ENCODE measurements at places on chromosomes 13 and 19.
A peak's percentile ranks its signal among the peaks of the same experiment; 100 is the strongest.

DNA sequence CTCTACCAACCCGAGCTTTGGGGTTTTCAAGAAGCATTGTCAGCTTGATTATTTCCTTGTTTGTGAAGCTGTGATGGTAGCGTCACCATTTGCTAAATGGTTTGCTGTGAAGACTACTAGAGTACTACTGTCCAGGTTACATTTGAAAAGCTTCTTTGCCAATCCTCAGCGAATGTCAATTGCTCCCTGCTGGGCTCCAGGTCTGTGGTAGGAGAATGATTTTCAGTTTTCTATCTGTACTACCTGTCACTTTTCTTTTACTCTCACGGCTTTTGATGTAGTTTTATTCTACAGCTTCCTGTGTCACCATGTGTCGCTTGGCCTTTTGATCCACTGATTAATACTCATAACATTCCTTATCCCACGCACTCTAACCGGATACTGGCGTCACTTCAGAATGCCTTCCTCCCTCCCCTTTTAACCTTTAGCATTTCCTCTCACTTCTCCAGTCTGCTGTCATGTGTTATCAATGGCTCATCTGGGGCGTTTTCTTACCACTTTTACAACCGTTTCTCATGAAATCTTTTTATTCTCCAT is 7.5 kb upstream of the GPR183 start:
- no peak for DNase-seq

- no peak for DNase-seq
Measured at GRCh38 chr19:45477713-45478453, 10.1 kb downstream of the FOSB start.

DNA sequence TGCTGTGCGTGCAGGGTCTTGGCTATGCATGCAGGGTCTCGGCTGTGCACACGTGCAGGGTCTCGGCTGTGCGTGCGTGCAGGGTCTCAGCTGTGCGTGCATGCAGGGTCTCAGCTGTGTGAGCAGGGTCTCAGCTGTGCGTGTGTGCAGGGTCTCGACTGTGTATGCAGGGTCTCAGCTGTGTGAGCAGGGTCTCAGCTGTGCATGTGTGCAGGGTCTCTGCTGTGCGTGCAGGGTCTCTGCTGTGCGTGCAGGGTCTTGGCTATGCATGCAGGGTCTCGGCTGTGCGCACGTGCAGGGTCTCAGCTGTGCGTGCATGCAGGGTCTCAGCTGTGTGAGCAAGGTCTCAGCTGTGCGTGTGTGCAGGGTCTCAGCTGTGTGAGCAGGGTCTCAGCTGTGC is 42.5 kb downstream of the RAB20 start:
- DNase-seq = no peak

DNA sequence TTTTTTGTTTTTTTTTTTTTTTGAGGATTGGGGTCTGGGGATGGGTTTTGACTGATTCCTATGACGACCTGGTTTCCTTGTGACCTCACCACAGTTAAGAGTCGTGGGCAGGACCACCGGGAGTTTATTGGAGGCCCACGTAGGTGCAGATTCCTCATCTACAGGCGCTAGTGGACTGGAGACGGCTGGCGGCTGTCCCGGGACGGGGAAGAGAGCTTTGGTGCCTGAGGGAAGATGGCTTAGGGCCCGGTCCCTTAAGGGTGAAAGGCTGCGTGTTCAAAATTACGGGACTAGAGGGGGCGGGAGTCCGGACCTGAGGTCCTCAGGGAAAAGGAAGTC is 682 bp upstream of the TEAD2 start:
- no peak for DNase-seq

GRCh38 chr19:35043906-35044305 is 2.4 kb downstream of the HPN start:
- no peak for DNase-seq

GRCh38 chr13:105031306-105031705 is 1504.2 kb downstream of the EFNB2 start:
- no peak for DNase-seq

- DNase-seq = no peak
Measured at GRCh38 chr13:101331731-101332130, 84.6 kb downstream of the NALCN start.

GRCh38 chr13:59354665-59355369 is 808.9 kb downstream of the DIAPH3 start:
- DNase-seq = no peak

DNA sequence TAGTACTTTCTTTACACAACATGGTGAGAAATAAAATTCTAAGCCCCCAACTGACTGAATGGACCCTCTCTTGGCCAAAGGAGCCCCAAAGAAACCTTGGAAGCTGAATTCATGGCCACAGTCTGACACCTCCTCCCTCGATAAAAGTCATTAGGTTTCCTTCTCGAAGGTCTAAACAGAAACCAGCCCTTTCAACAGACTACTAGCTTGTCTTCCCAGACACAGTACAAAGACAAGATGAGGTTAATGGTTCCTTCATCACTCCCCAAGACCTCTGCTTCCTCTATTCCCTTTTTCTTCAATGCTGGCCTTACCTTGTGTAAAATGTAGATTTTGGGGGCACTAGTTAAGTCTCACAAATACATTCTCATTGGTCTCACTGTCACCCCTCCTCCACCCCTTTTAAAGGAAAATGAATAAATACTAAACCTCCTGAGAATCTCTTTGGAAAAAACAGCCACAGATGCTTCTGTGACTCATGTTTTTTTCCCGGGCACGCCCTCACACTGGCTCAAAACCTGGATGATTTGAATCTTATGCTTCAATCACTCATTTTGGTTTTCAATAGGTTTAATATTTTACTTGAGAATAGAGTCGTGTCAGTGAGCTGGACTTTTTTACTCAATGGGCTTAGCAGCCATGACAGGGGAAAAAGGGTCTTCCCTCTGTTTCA is 65.8 kb upstream of the MED4 start:
- no peak for DNase-seq

DNA sequence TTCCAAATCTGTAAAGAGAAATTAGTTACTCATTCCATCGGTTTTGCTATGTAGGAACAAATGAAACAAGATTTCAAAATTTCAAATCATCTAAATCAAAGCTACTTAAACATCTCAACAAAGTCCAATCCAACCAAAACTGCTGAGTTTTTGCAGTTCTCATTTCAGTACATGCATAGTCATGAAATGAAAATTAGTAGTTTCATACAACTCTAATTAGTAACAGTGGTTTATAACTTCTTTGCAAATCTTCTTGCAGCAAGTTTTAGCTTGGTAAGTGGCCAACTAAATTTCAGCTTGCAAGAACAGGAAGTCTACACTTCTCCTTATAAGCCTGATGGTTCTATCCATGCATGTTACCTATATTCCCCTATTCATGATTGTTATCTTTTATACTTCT is 75.6 kb downstream of the SPRY2 start:
- DNase-seq = no peak

- DNase-seq = no peak
Measured at GRCh38 chr19:48541813-48542212, 10.2 kb upstream of the SULT2B1 start.

DNA sequence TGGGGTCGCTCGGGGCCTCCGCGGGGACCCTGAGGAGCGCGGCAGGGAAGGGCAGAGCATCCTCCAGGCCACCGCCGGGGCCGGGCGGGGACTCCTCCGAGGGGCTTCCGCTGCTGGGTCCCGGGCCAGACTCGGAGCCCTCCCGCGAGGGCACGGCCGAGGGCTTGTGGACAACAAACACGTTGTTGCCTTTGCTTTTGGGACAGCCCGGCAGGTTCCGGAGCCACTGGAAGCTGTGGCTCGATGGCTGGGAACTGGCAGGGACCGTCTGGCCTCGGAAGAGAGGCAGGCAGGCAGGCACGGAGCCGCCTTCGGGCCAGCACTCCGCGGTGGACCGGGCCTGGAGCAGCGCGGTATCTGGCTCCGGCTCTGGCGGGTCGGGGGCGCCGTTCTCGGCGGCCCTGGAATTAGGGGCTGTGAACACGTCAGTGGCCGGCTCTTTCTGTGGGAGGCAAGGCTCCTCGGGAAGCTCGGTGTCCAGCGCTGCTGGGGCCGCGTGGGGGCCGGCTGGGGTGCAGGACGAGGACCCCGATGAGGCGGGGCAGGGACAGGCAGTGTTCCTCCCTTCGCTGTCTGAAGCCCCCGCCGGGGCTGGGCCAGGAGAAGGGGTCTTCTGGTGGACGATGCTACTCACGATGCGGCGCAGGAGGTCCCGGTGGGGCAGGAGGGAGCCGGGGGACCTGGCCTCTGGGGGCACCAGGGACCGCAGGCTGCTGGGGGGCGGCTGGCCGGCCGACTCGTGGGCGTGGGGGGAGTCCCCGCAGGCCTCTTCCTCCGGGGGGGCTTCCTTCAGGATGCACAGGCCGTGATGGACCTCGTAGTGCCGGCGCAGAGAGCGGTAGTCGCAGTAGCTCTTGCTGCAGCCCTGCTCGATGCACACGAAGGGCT is 27.6 kb downstream of the ZNF541 start:
- no peak for DNase-seq

DNA sequence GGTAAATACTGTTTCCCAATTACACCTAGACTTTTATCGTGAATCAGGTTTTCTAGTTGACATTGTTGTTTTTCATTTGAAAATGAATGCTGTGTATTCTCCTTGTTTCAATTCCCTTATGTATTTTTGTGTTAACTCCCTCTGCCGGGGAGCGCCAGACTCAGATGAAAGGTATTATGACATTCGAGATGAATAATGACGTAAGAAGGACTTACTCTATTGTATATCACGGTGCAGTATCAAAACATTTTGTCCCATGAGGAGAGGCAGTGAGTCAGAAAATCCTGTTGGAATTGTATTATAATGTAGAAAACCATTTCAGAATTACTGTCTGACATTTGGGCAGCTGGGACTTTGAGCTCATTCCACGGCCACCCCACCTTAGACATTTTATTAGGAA is 61.6 kb downstream of the LRCH1 start:
- DNase-seq = no peak

- no peak for DNase-seq
Measured at GRCh38 chr19:14731200-14731599, 41.4 kb downstream of the ZNF333 start.

- no peak for DNase-seq
Measured at GRCh38 chr13:85529218-85529594, 270.0 kb downstream of the SLITRK6 start.

DNA sequence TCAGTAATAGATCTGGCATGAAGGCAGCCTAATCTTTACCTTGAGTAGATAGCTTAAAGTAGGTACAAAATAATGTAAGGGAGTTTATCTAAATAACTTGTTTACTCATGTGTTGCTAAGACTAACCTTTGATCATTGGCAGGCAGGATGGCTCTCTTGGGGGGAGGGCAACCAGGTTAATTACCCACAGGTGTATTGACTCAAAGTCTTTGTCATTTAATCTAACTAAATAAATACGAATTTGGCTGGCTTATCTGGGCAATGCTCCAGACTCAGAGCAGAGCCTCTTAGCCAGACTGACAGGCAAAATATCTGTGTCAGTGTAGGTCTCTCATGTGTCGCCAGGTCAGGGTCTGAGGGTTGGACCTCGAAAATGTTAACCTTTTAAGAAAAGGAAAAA is 283.4 kb upstream of the KLHL1 start:
- DNase-seq = peak; percentile 55

- no peak for DNase-seq
Measured at GRCh38 chr19:17491287-17491686, 20.2 kb upstream of the PGLS start.

- no peak for DNase-seq
Measured at GRCh38 chr13:112348642-112349345, 27.4 kb upstream of the SPACA7 start.

GRCh38 chr19:46818812-46819211 is 30.4 kb upstream of the SLC1A5 start:
- no peak for DNase-seq

GRCh38 chr19:33507021-33507956 is 14.3 kb downstream of the PEPD start:
- no peak for DNase-seq

DNA sequence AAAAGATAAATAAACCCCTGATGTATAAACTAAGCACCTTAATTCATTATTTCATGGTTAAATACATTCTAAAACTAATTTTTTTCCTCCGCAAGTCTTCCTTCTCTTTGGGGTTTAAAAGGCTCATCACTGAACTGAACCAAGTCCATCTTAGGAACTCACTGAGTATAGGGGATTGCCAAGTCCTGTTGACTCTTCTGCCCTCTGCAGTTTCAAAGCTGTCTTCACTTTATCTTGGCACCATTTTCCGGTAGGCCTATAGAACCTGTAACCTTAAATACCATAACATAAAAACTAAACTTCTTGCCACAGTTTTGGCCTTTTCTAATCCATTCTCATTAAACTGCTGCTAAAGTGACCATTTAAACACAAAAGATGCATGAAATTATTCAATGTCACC is 66.5 kb upstream of the USPL1 start:
- no peak for DNase-seq

DNA sequence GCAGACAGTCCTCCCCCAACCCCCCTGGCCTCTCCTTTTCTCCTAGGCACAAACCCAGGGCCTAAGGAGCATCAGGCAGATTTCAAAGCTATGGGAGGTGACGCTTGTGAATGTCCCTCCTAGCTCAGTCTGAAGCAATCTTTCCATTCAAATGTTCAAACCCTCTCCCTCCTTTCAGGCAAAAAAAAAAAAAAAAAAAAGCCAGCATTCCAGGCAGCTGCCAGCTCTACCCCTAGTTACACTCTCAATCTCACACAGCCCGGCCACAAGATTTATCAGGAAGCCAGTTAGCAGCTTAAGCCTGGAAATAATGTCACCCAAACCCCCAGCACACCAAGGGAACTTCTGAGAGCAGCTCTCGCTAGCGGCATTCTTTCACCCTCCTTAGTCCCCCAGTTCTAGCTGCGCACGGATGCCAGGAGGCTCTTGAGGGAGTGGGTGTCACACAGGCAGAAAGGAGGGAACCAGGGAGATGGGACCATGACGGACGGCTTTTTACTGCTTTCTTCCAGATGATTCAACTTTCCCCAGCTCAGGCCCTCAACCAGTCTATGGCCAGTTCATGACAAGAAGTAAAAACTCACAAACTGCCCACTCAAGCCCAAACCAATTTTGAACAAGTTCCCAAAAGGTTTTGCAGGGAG is 6.3 kb downstream of the SH3GL1 start:
- no peak for DNase-seq

- DNase-seq = no peak
Measured at GRCh38 chr13:43301346-43301969, 278.1 kb downstream of the DNAJC15 start.

DNA sequence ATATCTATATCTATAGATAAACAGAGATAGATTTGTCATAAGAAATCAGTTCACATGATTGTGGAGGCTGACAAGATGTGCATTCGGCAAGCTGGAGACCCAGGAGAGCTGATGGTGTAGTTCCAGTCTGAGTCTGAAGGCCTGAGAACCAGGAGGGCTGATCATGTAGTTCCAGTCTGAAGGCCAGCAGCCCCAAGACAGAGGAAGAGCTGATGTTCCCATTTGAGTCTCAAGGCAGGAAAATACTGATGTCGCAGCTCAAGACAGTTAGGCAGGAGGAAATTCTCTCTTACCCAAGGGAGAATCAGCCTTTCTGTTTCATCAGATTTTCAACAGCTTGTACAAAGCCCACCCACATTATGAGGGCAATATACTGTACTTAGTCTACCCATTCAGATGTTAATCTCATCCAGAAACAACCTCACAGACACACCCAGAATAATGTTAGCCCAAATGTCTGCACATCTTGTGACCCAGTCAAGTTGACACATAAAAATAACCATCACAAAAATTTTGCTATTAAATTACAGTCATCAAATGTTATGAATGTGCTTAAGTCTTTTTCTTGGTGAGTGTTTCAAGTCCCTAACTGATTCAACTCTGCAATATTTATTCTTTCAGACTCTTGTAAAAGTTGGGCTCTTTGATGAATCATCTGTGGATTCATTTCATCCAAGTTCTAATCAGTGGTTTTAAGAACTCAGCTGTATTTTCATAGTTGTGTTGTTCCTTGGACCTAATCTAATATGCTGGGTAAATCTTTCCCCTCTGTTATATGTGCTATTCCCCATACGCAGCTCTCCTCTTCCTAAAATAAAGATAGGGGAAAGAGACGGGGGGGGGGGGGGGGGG is 22.7 kb upstream of the LRCH1 start:
- no peak for DNase-seq

Data from NCI-H1048 (cell line).